Mesothelial cell of epicardium (in vitro differentiated cells): ENCODE measurements at places on chromosomes 7 and 10.

GRCh38 chr10:5094265-5095205 lies at the start of gene AKR1C3:
TSS of gene AKR1C3 (plus strand) at chr10:5094414. CDS start at chr10:5094445, 31 bp downstream.
- H3K27ac ChIP-seq: no peak within 1 kb of the TSS
- DNase-seq: no peak
- no peaks in the 10 kb centered on the region for H3K36me3 ChIP-seq
- peaks cover 2% of the 10 kb centered on the region for H3K4me1 ChIP-seq

GRCh38 chr7:107931740-107932515 lies 40.9 kb downstream of the DLD start:
- peak overlapping the region; percentile 72 for H3K27ac ChIP-seq
- H3K36me3 ChIP-seq: peaks cover 60% of the 10 kb centered on the region
- no peaks in the 10 kb centered on the region for H3K27me3 ChIP-seq
- H3K4me1 ChIP-seq: peaks cover 34% of the 10 kb centered on the region
- no peak for DNase-seq

DNA sequence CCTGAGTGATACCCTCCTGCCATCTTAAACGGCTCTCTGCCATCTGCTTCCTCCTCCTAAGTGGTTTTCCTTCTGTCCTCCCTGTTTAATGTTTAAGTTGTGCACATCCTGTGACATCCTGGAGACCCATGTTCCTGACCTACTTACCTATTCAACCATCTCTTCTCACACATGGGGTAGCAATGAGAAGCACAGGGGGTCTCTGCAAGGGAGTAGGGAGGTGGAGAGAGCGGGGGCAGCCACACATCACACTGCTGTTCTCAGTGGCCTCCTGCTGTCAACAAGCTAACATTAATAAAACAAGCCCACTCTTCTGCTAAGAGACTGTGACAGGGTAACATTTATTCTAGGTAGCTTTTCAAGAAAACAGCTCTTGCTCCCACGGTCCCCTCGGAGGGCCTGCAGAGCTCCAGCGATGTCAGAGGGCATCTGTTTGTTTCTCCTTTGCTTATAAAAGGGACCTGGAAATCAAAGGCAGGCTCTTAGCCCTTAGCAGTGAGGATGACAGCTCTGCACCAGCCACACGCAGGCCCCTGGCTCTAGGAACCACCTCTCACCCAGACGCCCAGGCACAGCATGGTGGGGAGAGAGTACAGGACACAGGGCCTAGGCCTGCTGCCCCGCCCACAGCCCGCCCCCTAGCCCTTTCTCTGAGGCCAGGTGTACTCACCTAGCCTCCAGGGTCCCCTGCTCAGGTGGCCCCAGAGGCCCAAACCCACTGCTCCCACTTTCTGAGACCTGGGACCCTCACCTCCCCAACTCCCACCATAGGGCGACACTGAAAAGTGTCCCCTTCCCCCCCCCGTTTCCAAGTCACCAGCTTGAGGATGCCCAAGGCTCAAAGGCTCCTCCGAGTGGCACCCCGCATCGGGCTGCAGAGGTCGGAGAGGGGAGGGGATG lies 943 bp upstream of the SLC18A2 start:
- H3K4me3 ChIP-seq: peak overlapping the region; percentile 35
- peaks cover 4% of the 10 kb centered on the region for H3K4me1 ChIP-seq
- no peak overlapping the region for H3K27ac ChIP-seq
- no peak for DNase-seq

DNA sequence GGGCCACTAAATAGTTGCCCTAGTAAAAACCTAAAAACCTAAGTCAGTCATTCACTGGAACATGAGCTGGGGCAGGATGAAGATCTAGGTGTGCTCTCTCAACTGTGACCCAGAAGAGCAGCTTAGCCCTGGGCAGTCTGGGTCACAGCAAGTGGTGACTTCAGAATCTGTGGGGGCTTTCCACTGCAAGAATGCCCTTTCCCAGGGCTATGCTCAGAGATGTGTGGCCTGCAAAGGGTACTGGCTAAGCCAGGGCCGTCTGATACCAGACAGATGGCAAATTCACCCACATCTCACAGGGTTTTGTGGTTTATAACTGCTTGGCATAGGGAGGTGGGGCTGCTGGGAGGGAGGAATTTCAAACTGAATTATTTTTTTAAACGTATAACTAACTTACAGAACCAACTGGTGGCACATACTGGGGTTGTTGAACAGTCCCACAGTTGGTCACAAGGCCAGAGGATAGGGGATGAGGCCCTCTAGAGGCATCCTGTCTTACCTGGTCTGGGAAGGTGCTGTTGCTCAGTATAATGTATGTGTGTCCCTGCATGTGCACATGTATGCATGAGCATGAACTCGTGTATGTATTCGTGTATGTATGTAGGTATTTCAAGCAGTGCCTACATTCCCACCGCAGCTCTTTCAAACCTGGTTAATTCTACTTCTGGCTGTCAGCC lies 63.2 kb downstream of the PRPF18 start:
- no peaks in the 10 kb centered on the region for H3K27me3 ChIP-seq
- no peak for DNase-seq
- H3K36me3 ChIP-seq: peaks cover 49% of the 10 kb centered on the region
- no peak overlapping the region for H3K27ac ChIP-seq

DNA sequence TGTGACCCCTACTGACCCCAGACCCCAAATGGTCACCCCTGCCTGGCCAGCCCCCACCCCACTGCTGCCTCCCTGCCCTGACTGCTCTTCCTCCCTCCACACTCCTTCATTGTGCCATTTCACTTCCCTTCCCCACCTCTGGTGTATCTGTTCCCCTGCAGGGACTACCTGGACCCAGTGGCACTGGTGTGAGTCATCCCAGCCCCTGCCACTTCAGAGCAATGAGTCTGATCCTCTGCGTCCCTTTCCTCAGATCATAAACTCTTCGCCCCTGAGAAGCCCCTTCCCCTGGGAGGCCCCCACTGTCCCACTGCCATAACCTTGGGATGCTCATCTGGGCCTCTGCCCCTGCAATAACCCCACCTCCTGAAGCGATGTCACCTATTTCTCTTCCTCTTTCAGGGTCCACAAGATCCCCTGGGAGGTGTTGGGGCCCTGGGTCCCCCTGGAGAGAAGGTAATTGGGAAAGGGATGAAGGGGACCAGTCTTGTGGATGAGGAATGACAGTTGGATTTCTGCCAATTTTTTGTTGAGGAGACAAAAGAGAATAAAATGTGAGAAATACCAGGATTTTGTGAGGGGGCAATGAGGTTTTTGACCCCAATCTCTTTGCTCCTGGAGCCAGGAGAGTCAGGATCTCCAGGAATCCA lies 19.1 kb upstream of the VOPP1 start:
- no peak overlapping the region for H3K4me3 ChIP-seq
- peaks cover 39% of the 10 kb centered on the region for H3K27me3 ChIP-seq
- H3K36me3 ChIP-seq: no peaks in the 10 kb centered on the region
- peaks cover 2% of the 10 kb centered on the region for H3K4me1 ChIP-seq
- DNase-seq: no peak

DNA sequence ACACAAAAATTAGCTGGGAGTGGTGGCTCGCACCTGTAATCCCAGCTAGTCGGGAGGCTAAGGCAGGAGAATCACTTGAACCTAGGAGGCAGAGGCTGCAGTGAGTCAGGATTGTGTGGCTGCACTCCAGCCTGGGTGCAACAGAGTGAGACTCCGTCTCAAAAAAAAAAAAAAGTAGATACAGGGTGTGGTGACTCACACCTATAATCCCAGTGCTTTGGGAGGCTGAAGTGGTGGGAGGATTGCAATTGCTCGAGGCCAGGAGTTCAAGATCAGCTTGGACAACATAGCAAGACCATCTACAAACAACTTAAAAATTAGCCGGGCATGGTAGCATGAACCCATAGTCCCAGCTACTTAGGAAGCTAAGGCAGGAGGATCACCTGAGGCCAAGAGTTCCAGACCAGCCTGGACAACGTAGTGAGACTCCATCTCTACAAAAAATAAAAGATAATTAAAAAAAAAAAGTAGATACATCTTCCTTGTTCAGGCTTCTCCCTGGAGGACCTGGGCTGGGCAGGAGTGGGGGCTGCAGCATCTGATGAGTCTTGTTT lies 2.0 kb downstream of the MOSPD3 start:
- peaks cover 7% of the 10 kb centered on the region for H3K36me3 ChIP-seq
- H3K4me1 ChIP-seq: peaks cover 5% of the 10 kb centered on the region
- H3K4me3 ChIP-seq: no peak overlapping the region

GRCh38 chr10:123385508-123386080 lies 231.4 kb downstream of the BUB3 start:
- no peak overlapping the region for H3K4me3 ChIP-seq
- H3K36me3 ChIP-seq: no peaks in the 10 kb centered on the region
- no peak for DNase-seq
- peaks cover 40% of the 10 kb centered on the region for H3K27me3 ChIP-seq

DNA sequence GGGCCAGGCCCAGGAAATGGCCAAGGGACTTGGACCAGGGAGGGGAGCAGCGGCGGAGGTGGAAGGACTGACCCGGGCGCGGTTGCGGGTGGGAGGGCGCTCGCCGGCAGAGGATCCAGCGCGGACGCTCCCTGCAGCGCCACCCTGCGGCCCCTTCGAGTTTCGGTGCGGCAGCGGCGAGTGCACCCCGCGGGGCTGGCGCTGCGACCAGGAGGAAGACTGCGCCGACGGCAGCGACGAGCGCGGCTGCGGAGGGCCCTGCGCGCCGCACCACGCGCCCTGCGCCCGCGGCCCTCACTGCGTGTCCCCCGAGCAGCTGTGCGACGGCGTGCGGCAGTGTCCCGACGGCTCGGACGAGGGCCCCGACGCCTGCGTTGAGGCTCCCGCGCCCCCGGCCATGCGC lies 16.8 kb upstream of the ZNF467 start:
- H3K27ac ChIP-seq: no peak overlapping the region
- peaks cover 11% of the 10 kb centered on the region for H3K4me1 ChIP-seq
- peak overlapping the region; percentile 33 for H3K4me3 ChIP-seq
- H3K36me3 ChIP-seq: no peaks in the 10 kb centered on the region
- peak; percentile 78 for DNase-seq
- peaks cover 61% of the 10 kb centered on the region for H3K27me3 ChIP-seq

DNA sequence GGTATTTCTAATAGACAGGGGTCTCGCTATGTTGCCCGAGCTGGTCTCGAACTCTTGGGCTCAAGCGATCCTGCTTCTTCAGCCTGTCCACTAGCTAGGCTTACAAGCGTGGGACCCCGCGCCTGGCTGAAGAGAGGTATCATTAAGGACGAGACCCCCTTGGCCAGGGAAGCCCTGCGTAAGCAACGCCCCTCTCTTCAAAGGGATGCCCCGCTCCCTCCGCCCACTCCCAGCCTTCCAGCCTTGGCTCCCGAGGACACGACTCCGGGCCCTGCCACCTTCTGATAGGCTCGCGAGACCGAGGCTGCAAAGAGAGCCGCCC lies 220 bp upstream of the ZKSCAN5 start:
- H3K4me3 ChIP-seq: peak overlapping the region; percentile 96
- H3K27ac ChIP-seq: peak overlapping the region; percentile 98
- H3K4me1 ChIP-seq: peaks cover 26% of the 10 kb centered on the region
- H3K36me3 ChIP-seq: no peaks in the 10 kb centered on the region

GRCh38 chr10:113454341-113455061 lies 98.4 kb upstream of the HABP2 start:
- H3K36me3 ChIP-seq: no peaks in the 10 kb centered on the region
- peaks cover 7% of the 10 kb centered on the region for H3K4me1 ChIP-seq

- H3K36me3 ChIP-seq: no peaks in the 10 kb centered on the region
- no peak overlapping the region for H3K4me3 ChIP-seq
- H3K27ac ChIP-seq: no peak overlapping the region
- H3K27me3 ChIP-seq: no peaks in the 10 kb centered on the region
- no peak for DNase-seq
These were observed 355.4 kb downstream of the ELMO1 start for GRCh38 chr7:37093257-37093656.

DNA sequence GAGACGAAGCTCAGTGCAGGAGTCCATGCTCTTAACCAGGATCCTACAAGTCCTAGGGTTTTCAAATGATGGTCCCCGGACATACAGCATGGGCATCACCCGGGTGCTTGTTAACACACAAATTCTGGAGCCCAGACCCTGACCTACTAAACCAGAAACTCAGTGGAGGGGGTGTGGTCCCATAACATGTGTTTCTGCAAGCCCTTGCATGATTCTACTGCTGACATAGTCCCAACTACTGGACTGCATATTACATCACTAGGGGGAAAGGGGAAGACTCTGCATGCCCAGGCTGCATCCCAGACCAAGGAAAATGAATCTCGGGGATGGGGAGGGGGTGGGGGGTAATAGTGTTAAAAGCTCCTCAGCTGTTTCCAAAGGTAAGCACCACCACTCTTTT lies 40.3 kb downstream of the GRB10 start:
- H3K36me3 ChIP-seq: peaks cover 9% of the 10 kb centered on the region
- DNase-seq: no peak

DNA sequence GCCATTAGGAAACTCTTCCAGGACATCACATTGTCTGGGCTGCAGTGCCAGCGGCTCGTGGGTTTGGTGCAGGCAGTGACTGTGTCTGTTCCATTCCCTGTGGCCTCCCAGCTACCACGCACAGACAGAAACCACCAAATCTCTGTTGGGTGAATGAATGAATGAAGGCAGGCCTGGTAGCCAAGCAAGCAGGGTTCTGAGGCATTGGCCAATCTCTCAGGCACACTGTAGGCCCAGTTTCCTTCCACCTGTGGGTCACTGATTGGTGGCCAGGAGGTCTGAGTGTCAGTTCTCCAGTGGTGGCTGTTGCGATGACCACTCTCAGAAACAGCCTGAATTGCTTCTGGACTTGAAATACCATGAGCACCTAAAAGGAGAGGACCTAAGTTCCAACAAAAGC lies 59.4 kb upstream of the CTBP2 start:
- peaks cover 7% of the 10 kb centered on the region for H3K4me1 ChIP-seq
- H3K27me3 ChIP-seq: peaks cover 4% of the 10 kb centered on the region
- no peak overlapping the region for H3K4me3 ChIP-seq
- no peaks in the 10 kb centered on the region for H3K36me3 ChIP-seq

DNA sequence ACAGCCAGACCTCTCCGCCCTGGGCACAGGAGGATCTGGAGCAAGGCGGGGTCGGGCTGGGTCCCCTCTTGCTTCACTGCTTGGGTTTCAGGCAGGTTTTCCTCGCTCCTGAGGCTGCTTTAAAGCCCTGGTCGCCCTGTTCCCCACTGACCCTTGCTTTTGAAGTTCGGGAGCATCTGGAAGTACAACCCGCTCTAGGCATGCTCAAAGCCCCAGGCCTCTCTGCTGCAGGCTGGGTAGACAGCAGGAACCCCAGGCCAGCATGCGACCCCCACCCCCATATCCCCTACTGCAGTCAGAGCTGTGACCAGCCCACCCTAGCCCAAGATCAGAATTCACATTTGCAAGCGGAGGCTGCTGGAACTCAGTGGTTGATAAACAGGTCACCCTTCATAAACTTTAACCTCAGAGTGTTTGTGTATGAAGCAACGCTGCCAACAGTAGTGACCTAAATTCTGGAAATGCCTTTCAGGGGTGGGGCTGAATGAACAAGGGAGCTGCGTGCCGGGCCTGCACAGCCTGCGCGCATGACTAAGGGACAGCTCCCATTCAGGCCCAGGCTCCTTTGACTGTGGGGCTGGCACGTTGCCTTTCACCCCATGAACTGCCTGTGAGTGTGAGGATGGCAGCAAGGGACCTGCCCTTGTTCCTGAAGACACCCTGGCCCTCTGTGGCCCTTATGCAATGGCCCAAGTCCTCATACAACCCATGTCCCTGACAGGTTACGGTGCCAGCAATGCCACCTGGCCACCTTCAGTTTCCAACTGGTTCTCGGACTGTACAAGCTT lies 52.5 kb downstream of the PROSER2 start:
- H3K27me3 ChIP-seq: no peaks in the 10 kb centered on the region
- H3K36me3 ChIP-seq: no peaks in the 10 kb centered on the region
- H3K4me1 ChIP-seq: peaks cover 77% of the 10 kb centered on the region
- peak; percentile 64 for DNase-seq
- H3K4me3 ChIP-seq: peak overlapping the region; percentile 44
